ENCODE measurements at places on chromosomes 4 and X.

- no peak for DNase-seq
Measured at GRCh38 chr4:176755613-176756012, 37.1 kb downstream of the VEGFC start.

GRCh38 chr4:189022440-189023035 is 883.3 kb downstream of the TRIML1 start:
- no peak for DNase-seq

GRCh38 chr4:8410066-8410625 is 30.4 kb downstream of the ACOX3 start:
- no peak for DNase-seq

DNA sequence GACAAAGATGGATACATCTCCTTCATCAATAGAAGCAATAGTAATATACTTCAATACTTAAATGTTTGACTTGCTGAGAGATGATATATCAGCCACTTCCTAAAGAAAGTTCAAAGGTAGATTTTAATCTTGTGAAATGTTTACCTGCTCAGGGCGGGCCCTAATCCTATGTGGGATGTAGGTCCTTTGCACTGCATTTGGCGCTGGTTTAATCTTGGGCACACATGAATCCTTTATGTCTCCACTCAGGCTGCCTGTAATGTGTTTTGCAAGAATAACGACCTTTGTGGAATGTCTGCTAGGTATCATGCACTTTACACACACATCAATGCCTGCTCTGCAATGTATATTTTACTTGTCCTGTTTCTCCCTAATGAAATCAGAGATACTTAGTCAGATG is 368.7 kb downstream of the GBA3 start:
- DNase-seq, result no peak

DNA sequence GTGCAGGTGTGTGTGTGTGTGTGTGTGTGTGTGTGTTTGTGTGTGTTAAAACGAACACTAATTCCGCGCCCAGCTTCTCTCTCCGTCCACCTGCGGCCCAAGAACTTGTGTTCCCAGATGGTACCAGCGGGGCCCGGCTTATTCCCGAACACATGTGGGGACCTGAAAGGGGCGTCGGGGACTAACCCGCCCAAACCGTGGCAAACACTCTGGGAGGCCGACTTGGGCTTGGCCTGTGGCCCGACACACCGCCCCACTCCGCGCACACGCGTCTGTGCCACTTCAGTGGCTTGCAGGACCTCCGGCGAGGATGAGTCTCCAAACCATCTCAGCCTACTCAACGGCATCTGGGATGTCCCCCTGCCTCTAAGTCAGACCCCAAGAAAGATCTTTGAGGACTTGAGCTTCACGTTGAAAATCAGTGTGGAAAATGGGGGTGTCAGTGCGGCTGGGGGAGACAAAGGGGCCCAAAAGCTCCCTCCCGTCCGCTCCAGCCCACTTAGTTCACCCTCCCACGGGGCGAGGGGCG is 790 bp upstream of the HHIP start:
- no peak for DNase-seq

GRCh38 chr4:99724067-99724466 is 66.4 kb upstream of the C4orf54 start:
- DNase-seq, result no peak

- no peak for DNase-seq
Measured at GRCh38 chr4:153676984-153677383, 7.1 kb upstream of the TLR2 start.

DNA sequence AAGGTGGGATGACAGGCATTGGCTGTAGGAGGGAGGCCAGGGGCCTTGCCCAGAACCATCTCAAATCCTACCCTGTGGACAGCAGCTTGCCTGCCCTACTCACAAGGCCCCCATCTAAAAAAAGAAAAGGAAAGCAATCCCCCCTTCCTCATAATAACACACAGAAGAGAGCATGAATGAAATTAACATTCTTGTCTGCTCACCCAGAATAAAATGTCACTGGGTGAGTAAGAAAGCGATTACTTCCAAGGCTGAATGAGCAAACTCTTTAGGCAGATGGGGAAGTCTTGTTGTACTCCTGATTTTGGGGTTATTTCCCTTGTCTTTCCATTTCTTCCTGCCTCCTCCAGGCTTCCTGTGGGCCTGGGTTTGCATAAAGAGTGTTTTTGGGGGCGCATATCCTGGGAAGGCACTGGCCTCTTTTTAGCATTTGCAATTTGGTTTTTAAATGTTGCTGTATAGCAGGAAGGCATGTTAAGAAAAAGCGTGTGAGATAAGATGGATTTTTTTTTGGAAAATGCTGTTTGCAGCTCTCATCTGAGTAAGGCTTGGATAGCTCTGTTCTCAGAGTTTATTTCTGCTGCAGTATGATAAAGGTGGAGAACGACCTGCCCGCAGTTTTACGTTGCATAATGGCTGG is 248.3 kb upstream of the GATB start:
- no peak for DNase-seq

DNA sequence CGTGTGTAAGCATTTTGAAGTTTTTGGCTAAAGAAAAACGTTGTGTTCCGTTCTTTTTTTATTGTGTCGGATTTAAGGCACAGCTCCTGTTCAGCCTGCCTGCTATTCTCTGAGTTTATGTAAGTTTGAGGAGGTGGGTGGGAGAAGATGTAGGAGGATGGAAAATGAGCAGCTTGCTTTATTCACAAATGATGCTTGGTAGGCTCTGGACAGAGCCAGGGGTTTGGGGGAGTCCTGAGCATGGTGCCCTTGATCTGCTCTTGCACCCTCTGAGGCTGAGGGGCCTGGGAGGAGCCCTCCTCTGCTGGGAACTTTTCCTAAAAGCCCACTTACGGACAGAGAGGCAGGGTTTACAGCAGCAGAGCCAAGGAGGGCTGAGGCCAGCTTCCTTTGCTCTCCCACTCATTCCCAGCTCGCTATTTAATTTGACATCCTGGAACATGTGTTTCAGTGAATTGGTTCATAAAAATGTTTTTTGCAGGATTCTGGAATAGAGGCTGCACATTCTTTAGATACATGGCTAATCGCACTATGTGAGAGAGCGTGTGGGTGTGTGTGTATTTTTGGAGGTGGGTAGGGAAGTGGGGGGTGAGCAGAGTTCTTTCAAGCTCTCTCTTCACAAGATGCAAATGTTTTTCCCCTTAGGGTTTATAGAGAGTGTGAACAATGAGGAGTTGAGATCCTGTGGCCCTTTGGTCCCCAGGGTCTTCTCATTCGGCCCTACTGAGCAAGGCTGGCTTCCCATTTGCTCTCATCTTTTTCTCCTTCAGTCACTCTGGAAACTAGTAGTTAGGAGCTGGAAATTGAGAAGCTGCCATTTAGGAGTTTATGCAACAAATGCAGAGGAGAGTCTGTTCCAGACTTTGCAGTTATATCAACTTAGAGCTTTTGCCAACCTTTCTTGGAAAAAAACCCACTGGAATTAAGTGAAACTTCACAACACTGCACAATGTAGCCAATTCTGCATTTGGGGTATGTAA is 32.1 kb downstream of the TMEM131L start:
- no peak for DNase-seq

DNA sequence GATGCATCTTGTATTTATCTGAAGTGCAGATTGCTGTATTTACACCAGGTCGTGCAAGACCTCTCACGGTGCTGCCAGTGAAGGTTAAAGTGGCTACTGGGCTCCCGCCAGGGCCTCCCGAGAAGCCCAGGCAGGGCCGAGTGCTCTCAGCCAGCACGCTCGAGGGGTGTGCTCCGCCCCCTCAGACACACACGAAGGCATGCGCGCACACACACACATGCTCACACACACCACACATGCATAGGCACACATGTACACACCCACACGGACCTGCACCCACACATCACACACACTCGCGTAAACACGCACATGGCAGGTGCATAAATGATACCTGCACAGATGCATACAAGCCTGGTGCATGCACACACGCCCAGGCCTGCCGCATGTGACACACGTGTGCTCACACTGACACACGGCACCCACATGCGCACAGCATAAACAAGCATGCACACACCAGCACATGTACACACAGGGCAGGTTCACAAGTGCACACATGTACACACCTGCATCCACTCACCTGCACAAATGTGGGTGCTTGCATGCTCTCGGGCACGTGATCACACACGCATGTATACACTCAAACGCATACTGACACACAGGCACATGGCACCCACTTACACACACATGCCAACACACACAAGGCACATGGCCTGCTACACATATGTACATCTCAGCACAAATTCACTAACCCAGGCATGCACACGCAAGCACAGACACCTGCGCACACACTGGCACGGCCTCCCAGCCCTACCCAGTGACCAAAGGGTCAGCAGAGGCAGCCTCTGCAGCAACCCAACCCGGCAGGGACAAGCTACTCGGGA is 71.6 kb downstream of the FAM53A start:
- DNase-seq, result no peak
